ENCODE measurements at places on chromosomes 3 and 15. TPM values are rescaled to one million over a fixed set of nuclear protein-coding genes. Genes with fewer than 3 reads are reported as not detected.

- DNase-seq, result no peak
Observed at GRCh38 chr3:108598375-108598774, 8.9 kb downstream of the DZIP3 start.

- DNase-seq, result no peak
Observed at GRCh38 chr3:53989451-53989850, 97.8 kb upstream of the SELENOK start.

DNA sequence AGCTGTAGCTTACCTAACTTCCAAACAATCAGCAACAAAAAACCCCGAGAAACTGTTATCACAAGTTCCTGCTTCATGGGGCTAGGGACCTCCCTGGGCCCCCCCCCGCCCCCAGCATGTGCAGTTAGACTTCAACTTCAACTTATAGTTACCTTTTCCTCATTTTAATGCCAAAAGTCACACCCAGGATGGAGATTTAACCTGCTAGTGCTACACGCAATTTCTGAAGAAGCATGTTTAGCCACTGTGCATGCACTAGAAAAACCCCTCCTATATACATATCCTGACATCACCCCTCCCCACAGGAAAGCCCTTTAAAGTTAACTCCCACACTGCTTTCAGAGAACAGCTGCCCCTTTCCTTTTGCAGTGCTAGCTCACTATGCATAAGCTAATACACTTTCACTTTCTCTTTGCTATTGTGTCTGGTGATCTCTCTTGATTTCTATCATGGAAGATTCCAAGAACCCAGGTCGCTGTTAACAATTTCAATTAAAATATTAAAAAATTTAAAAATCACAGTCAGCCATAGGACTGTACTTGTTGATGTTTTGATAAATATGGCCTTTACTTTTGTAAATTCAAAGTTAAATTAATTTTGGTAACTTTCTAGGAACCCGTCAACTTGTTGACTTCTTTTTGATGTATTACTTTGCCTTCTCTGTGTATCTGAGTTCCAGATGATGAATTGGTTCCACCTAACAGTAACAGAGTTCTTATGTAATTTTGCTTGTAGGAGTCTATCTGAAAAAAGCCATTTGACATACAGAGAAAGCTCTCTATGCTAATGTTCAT is 75.2 kb upstream of the ACAD9 start:
- DNase-seq, result no peak

- no peak for DNase-seq
Observed at GRCh38 chr3:194688200-194688740, 2.6 kb downstream of the FAM43A start.

- DNase-seq, result no peak
Observed at GRCh38 chr3:13325892-13326443, 94.2 kb downstream of the NUP210 start.

DNA sequence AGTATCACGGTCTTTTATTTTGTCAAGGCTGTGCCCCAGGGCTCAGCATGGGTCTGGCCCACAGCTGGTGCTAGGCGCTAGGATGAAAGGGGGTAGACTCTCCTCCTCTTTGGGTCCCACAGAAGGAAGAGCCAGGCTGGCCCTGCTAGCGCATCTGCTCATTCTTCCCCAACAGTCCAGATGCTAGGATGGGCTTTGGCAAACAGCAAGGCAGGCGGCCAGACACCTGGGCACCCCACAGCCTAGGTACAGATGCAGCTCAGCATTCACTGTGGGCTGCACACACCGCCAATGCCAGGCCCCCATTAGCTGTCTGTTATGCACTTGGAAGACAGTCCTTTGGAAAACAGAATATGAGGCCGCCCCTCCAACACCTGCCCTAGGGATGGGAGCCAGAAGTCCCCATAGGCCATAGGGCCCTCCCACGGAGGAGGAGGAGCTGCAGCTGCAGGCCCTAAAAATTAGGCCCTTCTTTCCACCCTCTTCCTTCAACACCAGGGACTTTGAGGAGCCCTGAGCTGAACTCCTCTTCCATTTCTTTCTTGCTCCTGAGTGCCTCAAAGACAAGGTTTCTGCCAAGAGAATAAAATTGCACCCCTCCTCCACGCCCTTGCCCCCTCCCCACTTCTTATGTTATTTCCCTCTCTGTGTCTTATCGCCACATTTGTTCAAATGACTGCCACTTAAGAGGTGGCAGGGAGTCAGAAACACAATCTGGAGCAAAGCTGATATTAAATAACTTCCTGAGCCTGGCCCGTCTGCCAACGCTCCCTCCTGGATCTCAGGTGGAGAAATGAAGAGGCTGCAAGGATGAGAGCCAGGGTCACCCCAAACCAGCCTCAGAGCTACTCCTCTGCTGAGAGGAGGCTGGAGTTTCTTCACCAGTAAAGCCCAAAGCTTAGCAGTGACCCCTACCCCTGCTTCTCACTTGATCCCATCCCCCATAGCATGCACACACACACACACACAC is 13.7 kb downstream of the NTRK3 start:
- no peak for DNase-seq

DNA sequence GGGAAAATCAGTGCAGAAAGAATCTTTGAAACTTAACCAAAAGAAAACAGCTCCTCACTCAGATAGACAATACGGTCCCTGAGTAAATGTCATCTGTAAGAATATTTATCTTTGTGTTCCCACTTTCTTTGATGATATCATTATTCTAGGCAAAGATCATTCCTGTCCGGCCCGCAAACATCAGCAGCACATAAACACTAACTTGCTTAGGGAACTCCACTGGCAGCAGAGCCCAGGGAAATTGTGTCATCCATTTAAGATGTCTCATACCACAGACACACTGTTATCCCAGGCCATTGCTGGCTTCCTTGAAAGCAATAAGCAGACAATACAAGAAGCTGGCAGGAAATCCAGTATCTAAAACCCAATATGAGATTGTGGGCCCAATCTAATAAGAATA is 20.1 kb upstream of the CD96 start:
- no peak for DNase-seq

- DNase-seq, result no peak
Observed at GRCh38 chr15:91022832-91023129, 387 bp upstream of the VPS33B start.

DNA sequence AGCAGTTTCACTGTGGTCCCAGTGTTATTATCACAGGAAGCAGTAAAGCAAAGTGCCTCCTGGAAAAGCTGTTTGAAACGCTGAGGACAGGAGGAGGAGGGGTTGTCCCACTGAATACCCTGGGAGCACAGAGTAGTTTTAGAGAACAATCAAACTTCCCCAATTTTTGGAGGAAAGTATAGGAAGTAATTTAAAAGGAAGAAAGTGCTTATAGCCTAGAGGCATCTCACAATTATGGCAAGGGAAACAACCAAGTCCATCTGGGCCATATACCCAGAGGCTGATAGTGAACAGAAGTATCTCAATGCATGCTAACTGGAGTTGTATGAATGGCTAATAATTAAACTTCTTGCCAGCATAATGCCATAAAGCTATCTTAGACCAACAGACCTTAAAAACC is 137.2 kb upstream of the EPHA6 start:
- DNase-seq, result no peak

- DNase-seq, result no peak
Observed at GRCh38 chr3:50365842-50366220, 6.5 kb upstream of the TMEM115 start.

- DNase-seq, result no peak
Observed at GRCh38 chr15:86347245-86347644, 267.6 kb downstream of the AGBL1 start.

GRCh38 chr15:68284616-68285258 is 7.2 kb downstream of the FEM1B start:
- no peak for DNase-seq

GRCh38 chr15:67941648-67942310 is 101.9 kb upstream of the RNU6-1 start:
- DNase-seq, result no peak

- DNase-seq, result no peak
Observed at GRCh38 chr3:159787794-159788205, 200.8 kb upstream of the IL12A start.

DNA sequence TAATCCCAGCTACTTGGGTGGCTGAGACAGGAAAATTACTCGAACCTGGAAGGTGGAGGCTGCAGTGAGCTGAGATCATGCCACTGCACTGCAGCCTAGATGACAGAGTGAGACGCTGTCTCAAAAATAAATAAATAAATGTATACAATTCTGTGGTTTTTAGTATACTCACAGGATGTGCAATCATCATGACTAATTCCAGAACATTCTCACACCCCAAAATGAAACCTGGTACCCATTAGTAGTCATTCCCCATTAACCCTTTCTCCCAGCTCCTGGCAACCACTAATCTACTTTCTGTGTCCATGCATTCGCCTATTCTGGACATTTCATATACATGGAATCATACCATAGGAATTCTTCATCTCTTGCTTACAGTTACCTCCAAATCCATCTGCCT is 44.5 kb downstream of the LRRFIP2 start:
- DNase-seq, result no peak

DNA sequence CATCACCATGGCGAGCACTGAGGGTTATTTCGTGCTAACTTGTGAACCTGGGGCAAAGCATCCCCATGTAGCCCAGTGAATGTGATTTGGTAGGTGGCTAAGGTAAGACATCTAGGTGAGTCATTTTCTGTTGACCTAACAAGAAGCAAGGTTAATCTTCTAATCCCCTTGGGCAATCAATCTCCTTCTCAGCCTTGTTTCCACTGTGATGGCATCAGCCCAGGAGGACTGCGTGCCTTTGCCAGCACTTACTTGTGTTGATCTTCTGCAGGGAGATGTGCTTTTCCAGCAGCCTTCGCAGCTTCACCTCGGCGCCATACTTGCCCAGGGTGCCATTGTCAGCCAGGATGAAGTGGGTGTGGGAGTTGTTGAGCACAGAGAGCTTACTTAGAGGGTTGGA is 35.7 kb downstream of the TRPM1 start:
- DNase-seq, result no peak

- DNase-seq, result no peak
Observed at GRCh38 chr15:71349736-71350526, 234.7 kb downstream of the THSD4 start.

GRCh38 chr3:59237121-59237520 is 187.3 kb upstream of the CFAP20DC start:
- no peak for DNase-seq

DNA sequence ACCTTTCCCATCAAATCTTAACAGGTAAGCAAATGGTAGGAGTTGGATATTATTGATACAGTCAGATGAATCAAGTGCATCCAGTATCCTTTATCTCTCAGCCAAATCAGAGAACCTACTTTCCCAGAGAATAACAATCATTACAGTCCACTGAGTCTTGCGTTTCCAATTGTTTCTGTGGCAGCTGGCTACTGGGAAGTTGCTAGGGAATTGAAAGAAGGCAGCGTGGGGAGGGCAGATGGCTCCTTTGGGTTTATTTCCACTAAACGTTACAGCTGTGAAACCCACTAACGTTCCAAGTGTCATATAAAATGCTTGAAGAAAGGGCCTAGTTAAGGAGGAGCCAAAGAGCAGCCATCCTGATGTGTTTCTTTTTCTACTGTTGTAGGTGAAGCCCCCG is 78.4 kb downstream of the WDR72 start:
- DNase-seq, result no peak

- no peak for DNase-seq
Observed at GRCh38 chr3:184180165-184180564, 5.5 kb downstream of the AP2M1 start.

DNA sequence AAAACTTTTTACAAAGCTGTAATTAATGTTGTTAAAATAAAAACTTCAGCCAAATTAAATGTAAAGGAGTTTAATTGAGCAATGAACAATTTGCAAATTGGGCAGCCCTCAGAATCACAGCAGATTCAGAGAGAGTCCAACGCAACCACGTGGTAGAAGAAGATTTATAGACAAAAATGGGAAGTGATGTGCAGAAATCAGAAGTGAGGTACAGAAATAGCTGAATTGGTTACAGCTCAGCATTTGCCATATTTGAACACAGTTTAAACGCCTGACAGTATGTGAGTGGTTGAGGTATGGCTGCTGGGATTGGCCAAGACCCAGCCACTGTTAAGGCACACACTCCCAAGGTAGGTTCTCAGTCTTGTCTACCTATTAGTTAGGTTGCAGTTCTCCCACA is 14.4 kb upstream of the PLA2G4D start:
- no peak for DNase-seq

GRCh38 chr3:60660026-60660425 is 591.2 kb downstream of the FHIT start:
- no peak for DNase-seq

- peak; percentile 39 for DNase-seq
Observed at GRCh38 chr3:50525987-50526386, 22.6 kb upstream of the CACNA2D2 start.

DNA sequence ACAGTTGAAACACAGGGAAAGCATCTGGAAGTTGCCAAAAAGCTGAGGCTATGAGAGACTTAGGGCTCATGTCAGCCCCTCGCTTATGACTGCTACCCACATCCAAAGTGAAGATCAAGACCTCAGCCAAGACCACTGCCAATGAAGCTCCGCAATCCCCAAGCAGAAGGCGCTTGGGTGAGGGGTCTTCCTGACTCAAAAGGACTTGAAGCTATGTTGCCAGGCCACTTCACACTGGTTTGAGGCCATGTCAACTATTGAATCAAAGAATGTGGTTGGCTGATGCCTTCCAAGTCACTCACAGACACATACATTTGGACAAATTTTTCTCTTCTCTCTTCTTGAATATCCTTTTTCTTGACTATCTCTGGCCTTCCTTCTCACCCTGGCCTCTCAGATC is 928 bp upstream of the CCR4 start:
- DNase-seq, result no peak

GRCh38 chr3:148816981-148817525 is 10.6 kb upstream of the CPB1 start:
- DNase-seq, result no peak

DNA sequence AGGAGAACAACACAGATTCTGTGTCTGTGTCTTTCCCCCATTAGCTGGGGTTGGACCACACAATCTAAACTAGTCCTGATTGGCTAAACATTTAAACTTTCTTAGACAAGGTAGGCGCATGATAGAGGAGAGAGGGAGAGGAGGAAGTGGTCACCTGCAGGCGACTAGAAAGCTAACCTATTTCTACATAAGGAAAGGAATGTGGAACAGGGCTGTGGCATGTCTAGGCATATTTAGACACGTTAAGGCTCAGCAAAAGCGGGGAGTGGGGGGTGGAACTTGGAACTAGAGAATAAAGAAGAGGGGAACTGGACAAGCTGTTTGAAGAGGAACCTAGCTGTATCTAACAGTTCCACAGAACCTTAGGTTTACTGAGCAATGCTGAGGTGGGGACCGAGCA is 12.8 kb downstream of the LRRC28 start:
- DNase-seq, result no peak

- no peak for DNase-seq
Observed at GRCh38 chr3:182768413-182768812, 24.9 kb upstream of the ATP11B start.

DNA sequence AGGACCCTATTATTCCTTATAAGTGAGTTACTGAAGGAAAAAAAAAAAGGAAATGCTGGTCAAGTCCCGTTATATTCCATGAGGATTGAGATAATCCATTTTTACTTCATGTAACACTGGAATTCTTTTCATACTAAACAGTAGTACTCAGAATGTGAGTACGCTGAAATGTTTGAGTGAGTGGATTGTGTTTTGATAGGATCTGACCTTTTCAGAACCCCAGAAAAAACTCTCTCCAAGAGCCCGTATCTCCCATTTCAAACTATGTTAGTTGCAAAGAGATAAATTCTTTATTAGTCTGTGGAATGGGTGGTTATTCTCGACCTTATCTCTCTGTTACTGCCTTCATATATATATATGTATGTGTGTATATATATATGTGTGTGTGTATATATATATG is 2.5 kb upstream of the LPP start:
- no peak for DNase-seq

TMEM45A gene
- total RNA-seq, result 12.2 TPM

ZMYND10 gene
- total RNA-seq, result 335 TPM

CASR gene
- total RNA-seq, result 1.2 TPM

IMPG2 gene
- total RNA-seq, result 0.50 TPM

DNAH12 gene
- 11.3 TPM for total RNA-seq

EFCAB12 gene
- 7.3 TPM for total RNA-seq

PLCB2 gene
- total RNA-seq, result 8.8 TPM

CHRNA7 gene
- 17.8 TPM for total RNA-seq

MINAR1 gene
- total RNA-seq, result 0.62 TPM
